Sciatic nerve (tissue), 2 donors: ENCODE measurements at places on chromosomes 6 and 20. TPM values are rescaled to one million over a fixed set of nuclear protein-coding genes. Genes with fewer than 3 reads are reported as not detected.

Gene FHL5
- total RNA-seq = 13.2 TPM

DNA sequence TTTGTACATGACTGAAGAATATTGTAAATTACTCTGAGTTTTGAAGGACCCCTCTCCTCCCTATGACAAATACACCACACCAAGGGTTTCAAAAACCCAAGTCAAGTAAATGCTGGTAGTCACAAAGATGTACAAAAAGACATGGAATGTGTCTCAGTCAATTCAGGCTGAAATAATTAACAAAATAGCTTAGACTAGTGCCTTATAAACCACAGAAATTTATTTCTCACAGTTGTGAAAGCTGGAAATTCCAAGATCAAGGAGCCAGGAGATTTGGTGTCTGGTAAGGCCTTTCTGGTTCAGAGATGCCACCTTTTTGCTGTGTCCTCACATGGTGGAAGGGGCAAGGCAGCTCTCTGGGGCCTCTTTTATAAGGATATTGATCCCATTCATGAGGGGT is 202.3 kb upstream of the RIN2 start:
- DNase-seq = no peak

DNA sequence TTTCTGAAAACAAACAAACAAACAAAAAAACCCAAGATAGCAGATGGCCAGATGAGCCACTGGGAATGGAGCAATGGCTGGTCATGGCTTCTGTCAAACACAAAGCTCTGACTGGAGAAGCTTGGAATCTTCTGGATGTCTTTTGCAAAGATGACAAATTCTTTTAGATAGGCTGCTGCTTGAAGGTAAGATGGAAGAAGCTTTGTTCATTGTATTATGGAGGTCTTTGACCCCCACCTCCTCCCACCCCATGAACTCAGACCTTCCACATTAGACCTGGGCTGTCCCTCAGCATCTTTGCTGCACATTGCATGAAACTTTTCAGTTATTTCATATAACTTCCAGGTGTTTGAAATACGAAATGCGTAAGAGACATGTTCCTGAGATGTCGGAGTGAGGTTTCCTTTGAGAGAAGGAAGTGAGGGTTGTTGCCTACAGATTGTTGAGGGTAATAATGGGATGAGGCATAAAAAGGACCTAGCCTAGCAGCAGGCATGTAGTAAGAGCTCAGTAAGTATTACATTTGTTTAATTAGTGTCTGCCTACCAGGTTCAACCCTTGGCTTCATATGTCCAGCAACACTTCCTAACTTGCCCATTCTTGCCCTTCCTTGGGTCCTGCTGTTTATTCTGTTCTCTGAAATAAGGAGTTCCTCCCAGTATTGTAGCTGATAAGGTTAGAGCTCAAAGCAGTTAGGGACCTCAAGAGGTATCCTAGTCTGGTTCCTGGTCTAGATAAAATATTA is 51.4 kb upstream of the IER3 start:
- no peak for DNase-seq

DNA sequence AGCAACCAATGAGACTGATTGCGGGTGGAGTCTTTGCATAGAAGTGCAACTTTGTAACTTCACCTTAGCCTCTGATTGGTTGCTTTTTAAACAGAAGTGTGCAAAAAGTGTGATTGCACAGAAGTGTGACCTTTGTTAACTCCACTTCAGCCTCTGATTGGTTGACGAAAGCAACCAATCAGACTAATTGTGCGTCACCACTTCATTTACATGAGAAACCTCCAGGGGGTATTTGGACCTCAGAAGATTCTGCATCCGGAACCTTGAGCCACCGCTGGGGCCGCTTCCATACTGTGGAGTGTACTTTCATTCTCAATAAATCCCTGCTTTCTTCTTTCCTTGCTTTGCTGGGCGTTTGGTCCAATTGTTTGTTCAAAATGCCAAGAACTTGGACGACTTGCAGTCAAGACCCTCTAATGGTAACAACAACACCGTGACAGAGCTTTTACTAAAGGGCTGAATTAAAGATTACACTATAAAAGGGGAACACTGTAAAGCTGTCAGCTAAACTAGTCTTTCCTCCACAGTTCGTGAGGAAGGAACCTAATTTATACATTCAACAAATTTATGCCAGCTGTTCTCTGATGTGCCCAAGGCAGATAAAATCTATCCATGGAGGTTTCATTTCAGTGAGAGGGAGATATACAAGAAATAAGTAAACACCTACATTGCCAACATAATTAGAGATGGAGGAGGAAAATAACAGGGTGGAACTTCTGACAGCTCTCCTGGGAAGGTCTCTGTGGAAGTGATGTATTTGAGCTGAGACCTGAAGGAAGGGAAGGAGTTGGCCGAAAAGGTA is 1.4 kb upstream of the HECA start:
- DNase-seq = no peak

Gene NRSN1
- total RNA-seq = not detected

DNA sequence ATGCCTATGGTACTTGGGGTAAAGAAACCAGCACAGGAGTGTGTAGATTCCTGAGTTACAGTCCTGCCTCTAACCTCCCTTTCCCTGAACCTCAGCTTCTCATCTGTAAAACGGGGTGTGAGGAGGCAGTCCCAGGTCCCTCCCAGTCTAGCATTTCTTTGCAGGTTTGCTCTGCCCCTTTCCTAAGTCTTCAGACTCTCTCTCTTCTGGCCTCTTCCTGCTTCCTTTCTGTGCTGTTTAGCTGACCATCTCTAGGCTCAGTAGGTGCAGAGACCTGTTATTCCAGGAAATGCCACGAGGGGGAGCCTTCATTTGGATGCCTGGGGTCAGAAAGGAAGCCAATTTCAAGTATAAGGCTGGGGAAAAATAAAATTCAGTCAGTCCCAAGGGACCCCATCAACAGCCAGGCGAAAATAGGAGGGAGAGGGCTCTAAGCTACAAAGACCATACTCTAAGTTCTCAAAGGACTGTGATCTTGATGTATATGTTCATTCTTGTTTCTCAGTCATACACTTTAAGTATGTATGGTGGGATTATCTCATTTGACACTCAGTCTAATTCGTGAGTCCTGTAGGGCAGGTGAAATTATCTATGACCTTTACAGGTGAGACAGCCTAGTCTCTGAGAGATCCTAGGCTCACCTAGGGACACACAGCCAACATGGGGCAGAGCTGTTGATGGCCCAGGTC is 89.1 kb downstream of the NCR2 start:
- DNase-seq = peak; percentile 93

- no peak for DNase-seq
Measured at GRCh38 chr6:56477241-56477640, 165.4 kb downstream of the DST start.

Gene RBM39
- total RNA-seq = 438 TPM

Gene FBXL4
- total RNA-seq = 40.7 TPM

DNA sequence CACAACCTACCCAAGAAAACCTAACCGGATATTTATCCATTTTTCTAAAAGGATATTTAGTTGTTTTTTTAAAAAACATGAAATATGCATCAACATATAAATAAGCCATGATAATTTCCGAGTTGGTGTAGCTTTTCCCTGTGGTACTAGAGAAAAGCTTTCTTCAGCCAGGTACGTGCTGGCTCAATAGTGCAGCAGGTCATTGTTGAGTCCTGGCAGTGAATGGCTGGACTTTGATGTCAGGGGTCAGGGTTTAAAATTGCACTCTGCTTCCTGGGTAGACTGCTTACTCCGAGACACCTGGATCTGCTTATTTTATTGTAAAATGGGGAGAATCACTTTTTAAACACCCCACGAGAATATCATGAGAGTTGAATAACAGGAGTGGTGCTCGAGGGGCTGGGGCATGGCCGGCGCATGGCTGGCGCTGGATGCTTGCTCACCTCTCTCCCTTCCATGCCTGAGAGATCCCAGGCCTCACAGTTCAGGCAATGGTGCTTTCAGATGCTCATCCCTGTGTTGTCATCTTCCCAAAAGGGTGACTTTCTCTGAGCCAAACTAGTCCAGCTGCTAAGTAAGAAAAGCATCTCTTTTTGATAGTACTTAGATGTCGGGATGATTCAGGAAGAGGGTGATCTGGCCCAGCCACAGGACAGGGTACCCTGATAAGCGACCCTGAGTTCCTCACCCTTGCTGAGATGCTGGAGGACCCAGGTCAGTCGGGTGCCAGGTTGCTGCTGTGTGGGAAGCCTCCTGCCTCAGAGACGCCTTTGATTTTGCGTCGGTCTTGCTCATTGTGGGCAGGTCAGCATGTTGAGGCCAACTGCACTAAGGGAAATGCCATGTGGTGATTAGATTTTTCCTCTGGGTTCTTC is 269.1 kb upstream of the FOXQ1 start:
- no peak for DNase-seq

Gene PLEKHG1
- total RNA-seq = 57.7 TPM

GRCh38 chr6:137734875-137735182 is 132.2 kb upstream of the TNFAIP3 start:
- DNase-seq = no peak

- DNase-seq = no peak
Measured at GRCh38 chr6:90859056-90859455, 272.2 kb upstream of the MAP3K7 start.

Gene PDE10A
- 14.1 TPM for total RNA-seq

DNA sequence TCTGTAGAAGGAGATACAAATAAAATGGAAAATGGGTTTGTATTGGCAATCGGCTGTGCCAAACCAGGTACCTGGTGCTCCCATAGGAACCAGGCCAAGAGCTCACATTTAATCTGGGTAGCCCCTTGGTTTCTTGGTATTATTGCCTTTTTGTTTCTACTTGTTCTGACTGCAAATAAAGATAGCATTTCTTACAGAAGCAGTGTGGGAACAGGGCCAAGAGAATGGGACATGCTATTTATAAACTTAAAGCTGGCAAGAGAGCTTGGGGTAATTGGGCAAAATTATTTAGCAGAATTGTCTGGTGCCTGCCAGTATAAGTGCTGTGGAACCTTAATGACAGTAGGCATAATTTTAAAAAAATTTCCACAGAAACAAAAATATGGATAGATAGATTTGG is 113.5 kb upstream of the GLP1R start:
- DNase-seq = no peak

GRCh38 chr6:157602521-157603295 is 220.3 kb upstream of the SNX9 start:
- DNase-seq = no peak

- no peak for DNase-seq
Measured at GRCh38 chr6:20312606-20313005, 89.1 kb upstream of the E2F3 start.

- no peak for DNase-seq
Measured at GRCh38 chr6:98716341-98716740, 118.0 kb upstream of the POU3F2 start.
